ENCODE measurements at places on chromosomes 2 and 18.

GRCh38 chr2:173511357-173511756, 156.7 kb downstream of the CDCA7 start:
- no peak for DNase-seq

GRCh38 chr2:127175751-127176354, 44.2 kb downstream of the CYP27C1 start:
- peak; percentile 67 for DNase-seq

DNA sequence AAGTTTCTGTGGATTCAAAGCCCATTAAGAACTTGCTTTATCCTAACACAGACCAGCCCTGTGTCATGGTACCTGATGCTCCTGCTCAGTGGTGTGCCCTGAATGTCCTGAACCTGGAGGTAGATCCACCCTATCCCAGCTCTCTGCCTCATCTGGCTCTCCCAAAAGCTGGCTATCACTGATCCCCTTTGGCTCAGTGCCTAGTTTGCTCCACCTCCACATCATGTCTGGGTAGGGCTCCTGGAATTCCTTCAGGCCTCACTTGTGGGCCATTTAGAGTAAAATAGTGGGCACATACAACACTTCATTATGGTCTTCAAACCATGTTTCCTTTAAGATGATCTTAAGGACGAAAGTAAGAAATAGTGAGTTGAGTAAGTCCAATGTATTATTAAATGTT, 4.8 kb upstream of the ABCB11 start:
- no peak for DNase-seq

DNA sequence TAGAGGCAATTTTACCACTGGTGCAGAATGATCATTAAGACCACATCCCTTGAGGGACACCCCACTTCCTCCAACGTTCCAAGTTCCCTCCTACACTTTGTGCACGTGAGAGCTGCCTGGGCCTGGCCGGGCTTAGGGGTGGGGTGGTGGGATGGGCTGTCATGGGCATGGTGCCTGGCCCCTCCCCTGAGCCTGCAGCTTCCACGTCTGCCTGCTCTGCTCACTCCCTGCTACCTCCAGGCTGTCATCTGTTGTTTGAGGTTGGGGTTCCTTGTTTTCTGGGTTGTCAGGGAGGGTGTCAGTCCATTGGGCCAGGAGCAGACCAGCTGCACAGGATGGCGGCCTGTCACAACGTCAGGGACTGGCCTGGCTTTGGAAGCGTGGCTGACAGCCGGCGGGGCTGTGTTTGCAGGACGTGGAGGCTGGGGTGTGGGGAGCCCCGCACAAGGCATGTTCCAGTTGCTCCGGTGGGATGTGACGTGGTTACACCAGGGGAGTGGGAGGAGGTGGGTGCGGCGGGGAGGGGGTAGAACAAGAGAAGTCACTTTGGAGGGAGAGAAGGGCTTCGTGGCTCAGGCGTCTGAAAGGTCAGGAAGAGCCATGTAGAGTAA, 72.3 kb downstream of the RTP5 start:
- DNase-seq, result no peak

GRCh38 chr18:25248755-25249154, 103.2 kb downstream of the ZNF521 start:
- DNase-seq, result peak; percentile 30

DNA sequence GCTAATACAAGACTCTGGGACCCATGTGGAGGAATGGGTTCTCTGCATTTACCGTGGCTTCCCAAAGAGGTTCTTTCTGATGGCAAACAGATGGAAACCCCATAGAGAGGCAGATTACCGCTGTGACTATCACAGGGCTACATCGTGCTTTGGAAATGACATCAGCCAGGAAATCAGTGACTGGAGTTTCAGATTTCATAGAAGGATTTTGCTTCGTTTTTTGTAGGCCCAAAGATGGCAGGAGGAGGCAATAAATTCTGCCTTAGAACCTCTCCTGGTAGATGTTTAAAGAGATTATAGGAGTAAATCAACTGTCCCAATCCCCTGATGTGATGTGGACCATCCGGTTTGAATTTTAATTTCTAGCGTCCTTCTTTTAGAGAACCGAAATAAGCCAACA, 214.1 kb downstream of the AGPS start:
- DNase-seq, result peak; percentile 43

DNA sequence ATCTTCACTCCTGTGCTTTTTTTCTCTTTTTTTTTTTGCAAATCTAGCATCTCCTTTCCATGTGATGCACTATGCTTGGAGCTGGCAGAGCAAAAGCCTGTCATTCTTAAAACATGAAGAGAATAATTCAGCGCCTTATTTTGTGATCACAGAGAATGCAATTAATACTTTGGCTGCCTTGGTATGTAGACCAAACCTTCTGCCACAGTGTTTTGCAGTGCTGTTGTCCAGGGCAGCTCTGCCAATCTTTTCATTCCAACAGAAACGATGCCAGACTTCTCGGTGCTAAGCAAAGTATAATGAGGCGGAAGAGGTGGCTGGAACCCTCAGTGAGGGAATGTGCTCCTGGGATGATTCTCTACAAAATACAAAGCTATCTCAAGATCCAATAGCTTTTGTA, 25.6 kb downstream of the BCL2 start:
- no peak for DNase-seq

- DNase-seq, result peak; percentile 64
Measured at GRCh38 chr2:237345411-237345810, 68.6 kb downstream of the COL6A3 start.

- DNase-seq, result peak; percentile 23
Measured at GRCh38 chr2:239193925-239194677, 206.7 kb downstream of the HDAC4 start.

- DNase-seq, result no peak
Measured at GRCh38 chr2:10378189-10378588, 69.9 kb downstream of the ODC1 start.

DNA sequence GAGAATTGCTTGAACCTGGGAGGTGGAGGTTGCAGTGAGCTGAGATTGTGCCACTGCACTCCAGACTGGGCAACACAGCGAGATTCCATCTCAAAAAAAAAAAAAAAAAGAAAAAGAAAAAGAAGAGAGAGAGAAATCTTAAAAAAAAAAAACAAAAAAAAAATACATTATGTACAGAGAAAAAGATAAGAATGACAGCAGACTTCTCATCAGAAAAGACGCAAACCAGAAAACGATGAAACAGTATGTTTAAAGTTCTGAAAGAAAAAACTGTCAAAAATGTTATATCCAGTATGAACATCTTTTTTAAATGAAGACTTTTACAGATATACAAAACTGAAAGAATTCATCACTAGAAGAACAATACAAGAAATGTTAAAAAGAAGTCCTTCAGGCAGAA, 60.4 kb downstream of the LNPK start:
- no peak for DNase-seq

- DNase-seq, result no peak
Measured at GRCh38 chr2:30400151-30400954, 46.7 kb upstream of the LCLAT1 start.
